ENCODE measurements at places on chromosomes 4 and X. TPM values are rescaled to one million over a fixed set of nuclear protein-coding genes. Genes with fewer than 3 reads are reported as not detected.

Gene NUP62CL
- 11.9 TPM for polyA plus RNA-seq

Gene PRKG2
- polyA plus RNA-seq = 1.4 TPM

Gene SRPX2
- polyA plus RNA-seq = 15.6 TPM

Gene H2AZ1
- 407 TPM for polyA plus RNA-seq

Gene SOD3
- 12.3 TPM for polyA plus RNA-seq

Gene XK
- polyA plus RNA-seq = 1.1 TPM

Gene TACC3
- polyA plus RNA-seq = 55.0 TPM

Gene CACNA1F
- 0.23 TPM for polyA plus RNA-seq

Gene HTN3
- polyA plus RNA-seq = not detected

Gene TEC
- 4.2 TPM for polyA plus RNA-seq

Gene FAAH2
- 12.7 TPM for polyA plus RNA-seq

Gene SPP1
- polyA plus RNA-seq = 104 TPM

Gene HSFX1
- polyA plus RNA-seq = 1.8 TPM

Gene UGT2B17
- polyA plus RNA-seq = not detected

Gene TMEM31
- polyA plus RNA-seq = 1.2 TPM

Gene NPY5R
- 5.6 TPM for polyA plus RNA-seq

Gene CCDC158
- 1.2 TPM for polyA plus RNA-seq

Gene CXCL9
- 0.08 TPM for polyA plus RNA-seq

Gene IL9R
- not detected for polyA plus RNA-seq

Gene PIN4
- polyA plus RNA-seq = 58.1 TPM

Gene ZCCHC4
- 11.2 TPM for polyA plus RNA-seq

Gene SSX4B
- not detected for polyA plus RNA-seq

Gene WDR44
- 11.0 TPM for polyA plus RNA-seq

Gene GPR173
- 10.5 TPM for polyA plus RNA-seq

Gene GABRG1
- 0.16 TPM for polyA plus RNA-seq

Gene PPEF2
- polyA plus RNA-seq = not detected

Gene FAM133A
- 0.13 TPM for polyA plus RNA-seq

Gene OTC
- polyA plus RNA-seq = 0.09 TPM

Gene MAGEC3
- 0.16 TPM for polyA plus RNA-seq

Gene TENM3
- 14.6 TPM for polyA plus RNA-seq

Gene SH3D19
- polyA plus RNA-seq = 25.3 TPM

Gene MTMR8
- 1.8 TPM for polyA plus RNA-seq

Gene MAGEB17
- not detected for polyA plus RNA-seq

Gene UGT2B10
- polyA plus RNA-seq = 2.1 TPM

Gene MAGEB2
- polyA plus RNA-seq = not detected

Gene MAGEA11
- not detected for polyA plus RNA-seq

Gene DGAT2L6
- polyA plus RNA-seq = 0.19 TPM

Gene UCHL1
- polyA plus RNA-seq = 113 TPM

Gene PPP4R3C
- not detected for polyA plus RNA-seq

Gene HGFAC
- polyA plus RNA-seq = 0.78 TPM

Gene FGF13
- polyA plus RNA-seq = 28.6 TPM

Gene PRDM5
- polyA plus RNA-seq = 17.5 TPM

Gene AMTN
- not detected for polyA plus RNA-seq

Gene TMEM150C
- 20.4 TPM for polyA plus RNA-seq

Gene DACH2
- polyA plus RNA-seq = 25.6 TPM
